AML-193 (cell line): ENCODE measurements at places on chromosomes 12 and 14.

- DNase-seq: no peak
These were observed 481.6 kb downstream of the DIO2 start for GRCh38 chr14:79729731-79730130.

- DNase-seq: no peak
These were observed 93.1 kb upstream of the SFSWAP start for GRCh38 chr12:131617596-131618302.

GRCh38 chr12:21294176-21294575, 40.5 kb downstream of the SLCO1A2 start:
- DNase-seq: no peak

- DNase-seq: no peak
These were observed 1.7 kb upstream of the ACOT2 start for GRCh38 chr14:73567358-73567757.

GRCh38 chr12:32455607-32456071, 56.3 kb downstream of the FGD4 start:
- DNase-seq: peak; percentile 79

DNA sequence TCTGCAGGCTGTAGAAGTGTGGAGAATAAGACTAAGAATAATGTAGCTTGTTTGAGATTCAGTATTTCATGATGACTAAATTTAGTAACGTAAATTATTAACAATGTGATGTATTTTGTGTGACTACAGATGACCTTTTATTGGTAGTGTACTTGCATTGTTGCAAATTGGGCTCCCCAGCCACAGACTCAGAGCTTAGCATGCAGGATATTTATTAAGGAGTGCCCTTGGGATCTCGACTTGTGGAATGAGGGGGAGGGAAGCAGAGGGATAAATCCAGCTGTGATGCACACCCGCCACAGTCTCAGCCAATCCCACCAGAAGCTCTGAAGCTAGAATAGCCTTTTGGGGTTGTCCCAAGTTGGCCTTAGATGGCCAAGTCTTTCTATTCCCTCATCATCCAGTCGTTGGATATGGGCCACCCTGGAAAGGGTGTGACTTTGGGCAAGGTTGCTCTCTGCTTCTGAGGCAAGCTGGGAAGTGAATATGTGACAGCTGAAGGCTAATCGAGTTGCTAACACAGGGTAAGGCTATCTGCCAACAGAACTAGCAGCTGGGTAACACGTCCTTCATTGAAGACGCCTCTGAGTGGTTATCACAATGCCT, 42.1 kb upstream of the USP44 start:
- DNase-seq: no peak

DNA sequence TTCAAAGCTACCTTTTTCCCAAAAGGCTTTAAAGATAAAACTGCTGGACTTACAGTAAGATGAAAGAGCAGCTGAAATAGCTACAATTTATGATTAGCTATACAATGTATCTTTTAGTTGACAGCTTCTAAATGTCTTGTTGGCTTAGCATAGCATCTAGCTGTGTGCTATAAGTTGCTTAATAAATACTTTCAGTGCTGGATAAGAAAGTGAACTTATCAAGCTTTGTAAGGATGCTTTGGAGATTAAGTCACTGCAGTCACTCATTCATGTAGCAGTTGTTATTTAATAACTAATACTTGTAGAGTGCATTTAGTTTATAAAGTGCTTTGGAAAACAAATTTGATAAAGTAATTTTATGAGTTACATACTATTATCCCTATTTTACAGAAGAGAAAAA, 14.6 kb downstream of the CFAP54 start:
- DNase-seq: no peak

- DNase-seq: no peak
These were observed 411 bp downstream of the TTLL5 start for GRCh38 chr14:75661499-75661814.

DNA sequence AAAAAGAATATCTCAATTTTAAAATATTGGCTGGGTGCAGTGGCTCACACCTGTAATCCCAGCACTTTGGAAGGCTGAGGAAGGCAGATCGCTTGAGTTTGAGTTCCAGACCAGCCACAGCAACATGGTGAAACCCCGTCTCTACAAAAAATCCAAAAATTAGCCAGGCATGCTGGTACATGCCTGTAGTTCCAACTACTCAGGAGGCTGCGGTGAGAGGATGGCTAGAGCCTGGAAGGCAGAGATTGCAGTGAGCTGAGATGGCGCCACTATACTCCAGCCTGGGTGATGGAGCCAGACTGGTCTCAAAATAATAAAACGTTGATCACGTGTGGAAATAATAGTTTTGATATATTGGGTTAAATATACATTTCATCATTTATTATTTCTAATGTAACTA, 5.7 kb downstream of the MTRFR start:
- DNase-seq: no peak
